Spinal cord (tissue), 10 donors: ENCODE measurements at places on chromosomes 5 and 9. TPM values are rescaled to one million over a fixed set of nuclear protein-coding genes. Genes with fewer than 3 reads are reported as not detected.

- no peaks in the 10 kb centered on the region for H3K36me3 ChIP-seq
- no peak overlapping the region for H3K27ac ChIP-seq
- no peaks in the 10 kb centered on the region for H3K27me3 ChIP-seq
- no peak for DNase-seq
- no peaks in the 10 kb centered on the region for H3K4me1 ChIP-seq
- H3K4me3 ChIP-seq: no peak overlapping the region
Observed at GRCh38 chr9:76916231-76916630, 10.3 kb upstream of the PRUNE2 start.

DNA sequence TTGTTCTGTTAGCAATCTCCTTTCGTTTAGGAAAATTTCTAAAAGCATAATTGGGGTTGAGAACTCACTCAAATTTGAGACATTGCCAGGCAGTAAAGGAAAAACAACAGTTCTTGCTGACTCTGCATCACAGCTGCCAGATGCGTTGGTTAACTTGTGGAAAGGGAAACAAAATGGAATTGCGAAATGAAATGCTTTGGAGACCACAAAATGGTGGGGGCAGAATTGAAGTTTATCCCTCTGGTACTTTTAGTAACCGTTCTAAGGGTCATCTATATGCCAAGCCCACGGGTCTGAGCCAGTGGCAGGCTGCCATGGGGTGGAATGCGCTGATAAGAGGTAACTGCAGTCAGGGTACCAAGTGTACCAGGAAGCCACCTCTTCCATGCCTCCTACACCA, 28.6 kb upstream of the SELENOP start:
- peak overlapping the region; percentile 6 for H3K27ac ChIP-seq
- peak; percentile 59 for DNase-seq
- no peaks in the 10 kb centered on the region for H3K36me3 ChIP-seq
- H3K4me3 ChIP-seq: no peak overlapping the region
- H3K4me1 ChIP-seq: no peaks in the 10 kb centered on the region

DNA sequence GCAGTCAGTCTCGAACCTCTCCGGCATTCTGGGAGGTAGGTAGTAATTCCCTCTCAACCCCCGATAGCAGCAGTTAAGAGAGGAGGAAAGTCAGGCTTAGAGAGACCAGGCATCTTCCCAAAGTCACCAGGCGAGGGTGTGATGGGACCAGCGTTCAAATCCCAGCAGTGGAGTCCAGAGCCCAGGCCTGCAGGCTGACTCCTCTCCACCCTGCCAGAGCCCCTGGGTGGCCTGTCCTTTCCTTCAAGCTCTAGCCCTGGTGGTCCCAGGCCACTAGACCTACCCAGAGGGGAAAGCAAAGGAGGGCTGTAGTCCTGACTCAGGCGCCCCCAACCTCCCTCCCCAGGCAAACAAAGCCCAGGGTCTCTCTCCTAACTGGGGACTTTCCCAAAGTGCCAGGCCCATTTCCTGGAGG, 4.2 kb upstream of the NR5A1 start:
- H3K4me1 ChIP-seq: peaks cover 32% of the 10 kb centered on the region
- no peak for DNase-seq
- H3K27ac ChIP-seq: no peak overlapping the region
- H3K4me3 ChIP-seq: no peak overlapping the region

SV2C gene
- total RNA-seq: 66.7 TPM

DNA sequence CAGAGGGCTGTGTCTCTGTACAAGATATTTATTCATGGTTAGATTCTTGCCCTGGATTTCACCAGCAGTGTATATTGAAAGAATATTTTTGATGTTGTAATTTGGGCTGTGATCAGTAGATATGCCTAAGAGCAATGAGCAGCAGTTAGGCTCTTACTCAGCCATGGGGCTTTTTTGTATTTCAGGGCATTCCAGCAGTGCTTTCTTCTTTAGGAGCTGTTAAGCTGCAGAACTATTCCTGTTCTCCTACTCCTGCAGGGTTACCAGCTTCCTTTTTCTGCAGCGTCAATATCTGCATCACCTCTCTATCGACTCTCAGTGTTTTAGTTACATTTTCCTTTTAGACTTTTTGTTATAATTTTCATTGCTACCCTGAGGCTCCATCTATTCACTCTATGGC, 206.2 kb downstream of the SLCO4C1 start:
- no peaks in the 10 kb centered on the region for H3K27me3 ChIP-seq
- no peaks in the 10 kb centered on the region for H3K4me1 ChIP-seq
- no peak overlapping the region for H3K27ac ChIP-seq
- peak; percentile 3 for DNase-seq

DNA sequence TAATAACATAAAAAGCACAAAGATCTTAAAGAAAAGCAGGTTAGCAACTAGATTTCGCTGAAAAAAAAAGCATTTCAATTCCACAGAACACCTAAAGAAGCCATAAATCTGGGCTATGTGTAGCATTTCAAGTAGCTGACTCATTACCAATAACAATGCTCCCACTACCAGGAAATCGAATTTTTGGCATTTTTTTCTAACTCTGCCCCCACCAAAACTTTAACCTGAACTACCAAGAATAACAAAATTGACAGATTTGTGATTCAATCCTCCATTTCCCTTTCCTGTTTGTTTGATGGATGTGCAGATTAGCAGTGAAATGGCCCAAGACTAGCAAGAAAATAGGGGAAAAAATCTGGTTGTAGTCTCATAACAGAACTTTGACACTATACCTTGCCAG, 180.2 kb downstream of the RASEF start:
- H3K4me3 ChIP-seq: no peak overlapping the region
- DNase-seq: no peak
- H3K4me1 ChIP-seq: no peaks in the 10 kb centered on the region
- H3K36me3 ChIP-seq: no peaks in the 10 kb centered on the region
- H3K27ac ChIP-seq: no peak overlapping the region

- peaks cover 63% of the 10 kb centered on the region for H3K4me1 ChIP-seq
- H3K27me3 ChIP-seq: no peaks in the 10 kb centered on the region
- peak overlapping the region; percentile 77 for H3K4me3 ChIP-seq
- H3K36me3 ChIP-seq: peaks cover 33% of the 10 kb centered on the region
Observed at GRCh38 chr5:141848744-141849414, 29.3 kb downstream of the PCDH1 start.

DNA sequence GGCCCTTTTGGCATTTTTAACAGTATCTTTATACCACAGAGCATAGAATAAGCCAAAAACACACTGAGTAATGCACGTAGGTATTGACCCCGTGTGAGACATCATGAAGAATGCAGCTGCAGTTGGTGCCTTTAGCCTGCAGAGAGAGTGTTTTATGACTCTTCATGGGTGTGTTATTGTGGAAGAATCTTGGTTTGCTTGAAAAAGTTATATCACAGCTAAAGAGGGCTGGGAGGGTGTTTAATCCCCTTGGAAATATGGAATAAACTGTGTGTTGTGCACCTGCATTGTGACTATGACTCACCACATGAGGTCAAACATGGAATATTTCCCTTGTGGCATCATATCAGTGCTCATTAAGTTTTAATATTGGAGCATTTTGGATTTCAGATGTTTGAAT, 458.7 kb downstream of the CDH9 start:
- no peaks in the 10 kb centered on the region for H3K27me3 ChIP-seq
- no peaks in the 10 kb centered on the region for H3K36me3 ChIP-seq
- no peak for DNase-seq

ZNF354B gene
- 21.6 TPM for total RNA-seq
